Left renal cortex interstitium (tissue), 4 donors: ENCODE measurements at places on chromosomes 12 and 14. TPM values are rescaled to one million over a fixed set of nuclear protein-coding genes. Genes with fewer than 3 reads are reported as not detected.

DNA sequence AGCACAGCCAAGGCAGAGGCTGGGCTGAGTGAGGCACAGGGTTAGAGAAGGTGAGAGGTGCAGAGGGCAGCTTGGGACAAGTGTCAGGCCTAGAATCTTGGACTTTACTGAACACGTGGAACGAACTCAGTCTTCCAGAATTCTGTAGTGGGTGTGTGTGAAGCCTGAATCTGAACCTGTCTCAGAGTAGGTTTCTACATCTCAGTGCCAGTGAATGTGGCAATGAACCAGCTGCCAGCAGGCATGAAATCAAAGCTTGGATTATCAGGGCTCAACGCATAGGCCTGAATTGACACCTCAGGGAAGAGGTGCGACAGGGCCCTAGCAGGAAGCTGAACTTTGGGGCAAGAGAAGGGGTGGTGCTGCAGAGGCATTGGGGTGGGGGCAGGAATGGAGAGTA is 104.6 kb downstream of the SAMD4A start:
- DNase-seq, result no peak

GRCh38 chr12:88327276-88327675 is 185.2 kb downstream of the TMTC3 start:
- DNase-seq, result no peak

- no peak for DNase-seq
These were observed 20.1 kb downstream of the CGRRF1 start for GRCh38 chr14:54529811-54530210.

DNA sequence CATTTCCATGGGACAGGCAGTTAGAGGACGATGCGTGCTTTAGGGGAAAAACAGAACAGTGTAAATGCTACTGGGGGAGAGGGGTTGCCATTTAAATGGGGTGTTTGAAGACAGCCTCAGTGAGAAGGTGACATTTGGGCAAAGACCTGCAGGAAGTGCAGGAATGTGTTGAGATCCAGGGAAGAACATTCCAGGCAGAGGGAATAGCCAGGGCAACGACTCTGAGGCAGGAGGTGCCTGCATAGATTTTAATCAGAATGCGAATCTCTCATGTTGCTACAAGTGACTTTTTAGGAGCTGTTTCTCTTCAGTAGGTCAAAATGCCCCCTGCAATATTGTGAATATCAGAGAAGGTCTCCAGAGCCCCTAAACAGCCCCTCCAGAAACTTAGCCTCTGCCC is 7.6 kb upstream of the SCARB1 start:
- no peak for DNase-seq

GRCh38 chr12:93847517-93848474 is 170.6 kb downstream of the CRADD start:
- DNase-seq, result no peak

- no peak for DNase-seq
These were observed 5.1 kb downstream of the CLMN start for GRCh38 chr14:95314609-95315008.

Gene NEDD1
- polyA plus RNA-seq, result 34.1 TPM

Gene PGF
- polyA plus RNA-seq, result 9.5 TPM
